ENCODE measurements at places on chromosomes 1 and 21.

- no peak for DNase-seq
Measured at GRCh38 chr1:51840743-51841461, 37.6 kb downstream of the NRDC start.

DNA sequence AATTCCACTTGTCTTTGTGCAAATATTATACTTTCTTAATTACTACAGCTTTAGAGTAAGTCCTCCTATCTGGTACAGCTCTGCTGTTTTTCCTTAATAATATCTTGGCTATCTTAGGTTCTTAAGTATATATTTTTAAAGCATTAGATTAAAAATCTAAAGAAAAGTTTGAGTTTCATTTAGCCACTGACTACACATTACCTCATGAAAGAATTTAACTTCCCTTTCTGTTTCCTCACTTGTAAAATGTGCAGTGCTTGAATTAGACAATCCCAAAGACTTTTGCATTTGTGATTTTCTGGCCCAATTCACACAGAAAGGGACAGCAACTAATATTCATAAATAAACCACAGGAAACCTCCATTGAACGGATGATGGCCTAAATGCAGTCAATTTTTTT is 126.4 kb upstream of the SAMSN1 start:
- no peak for DNase-seq

- no peak for DNase-seq
Measured at GRCh38 chr1:12490532-12491142, 127.4 kb downstream of the DHRS3 start.

DNA sequence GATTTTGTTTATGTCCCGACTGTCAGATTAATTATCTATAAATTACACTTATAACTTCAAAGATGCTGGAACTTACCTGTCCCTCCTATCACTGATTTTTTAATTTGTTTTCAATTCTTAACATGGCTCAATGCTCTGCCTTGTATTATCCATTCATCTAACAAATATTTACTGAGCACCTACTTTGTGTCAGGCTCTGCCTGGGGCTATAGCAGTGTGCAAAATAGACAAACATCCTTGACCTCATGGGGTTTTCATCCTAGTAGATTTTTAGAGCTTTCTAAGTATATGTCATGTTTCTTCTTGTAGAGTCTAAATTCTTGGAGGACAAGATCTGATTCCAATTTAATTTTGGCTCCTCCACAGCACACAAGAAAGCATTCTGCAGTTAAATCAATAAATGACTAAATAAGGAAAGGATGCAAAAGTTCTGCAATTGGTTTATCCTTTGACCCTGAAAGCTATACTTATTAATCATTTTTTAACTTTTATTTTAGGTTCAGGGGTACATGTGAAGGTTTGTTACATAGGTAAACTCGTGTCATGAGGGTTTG is 10.8 kb upstream of the SMYD2 start:
- DNase-seq, result no peak

DNA sequence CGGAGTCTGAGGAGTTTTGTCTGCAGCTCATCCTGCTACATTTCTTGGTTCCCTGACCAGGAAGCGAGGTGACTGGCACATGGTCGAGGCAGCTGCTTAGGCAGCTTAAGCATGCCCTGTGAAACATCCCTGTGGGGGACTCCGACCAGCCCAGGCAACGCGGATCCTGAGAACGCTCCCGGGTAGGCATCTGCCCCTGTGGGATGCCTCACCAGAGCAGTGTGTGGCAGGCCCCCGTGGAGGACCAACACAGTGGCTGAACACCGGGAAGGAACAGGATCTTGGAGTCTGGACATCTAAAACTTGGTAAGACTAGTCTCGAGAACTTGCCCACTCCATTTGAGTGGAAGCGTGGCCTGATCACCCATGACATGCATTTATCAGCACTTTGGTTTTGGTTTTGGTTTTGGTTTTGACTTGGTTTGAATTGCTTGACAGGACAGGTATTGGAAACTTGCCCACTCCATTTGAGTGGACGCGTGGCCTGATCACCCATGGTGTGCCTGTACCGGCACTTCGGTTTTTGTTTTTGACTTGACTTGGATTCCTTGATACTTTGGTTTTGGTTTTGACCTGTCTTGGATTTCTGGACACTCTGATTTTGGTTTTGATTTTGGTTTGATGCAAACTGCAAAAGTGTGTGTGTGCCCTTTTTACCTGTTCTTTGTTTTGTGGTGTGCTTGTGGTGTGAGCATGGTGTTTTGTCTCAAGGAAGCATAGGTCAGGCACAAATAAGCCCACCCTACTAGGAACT is 12.2 kb upstream of the NEK2 start:
- no peak for DNase-seq

DNA sequence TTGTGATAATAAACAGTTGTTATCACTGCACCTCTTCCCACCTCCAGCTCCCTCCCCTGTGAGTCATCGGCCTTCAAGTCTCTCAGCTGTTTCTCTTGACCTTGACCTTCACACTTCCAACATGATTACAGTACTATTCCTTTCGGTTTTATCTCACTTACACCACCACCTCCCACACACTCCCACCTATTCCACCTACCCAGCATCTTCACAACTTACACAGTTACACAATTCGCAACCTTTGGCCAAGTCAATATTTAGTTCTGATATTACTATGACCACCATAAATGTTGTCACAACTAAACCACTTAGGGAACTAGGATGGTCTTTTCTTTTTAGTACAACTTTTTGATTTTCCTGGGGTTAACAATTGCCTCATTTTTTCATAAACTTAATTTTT is 60.2 kb downstream of the RIPK4 start:
- DNase-seq, result no peak

Measured in NCI-H524 treated with DMSO at 0.1 percent for 48 hours (cell line).